ENCODE measurements at places on chromosomes 1 and 21.

- DNase-seq: no peak
Measured at GRCh38 chr1:211415700-211416099, 76.3 kb downstream of the RD3 start.

DNA sequence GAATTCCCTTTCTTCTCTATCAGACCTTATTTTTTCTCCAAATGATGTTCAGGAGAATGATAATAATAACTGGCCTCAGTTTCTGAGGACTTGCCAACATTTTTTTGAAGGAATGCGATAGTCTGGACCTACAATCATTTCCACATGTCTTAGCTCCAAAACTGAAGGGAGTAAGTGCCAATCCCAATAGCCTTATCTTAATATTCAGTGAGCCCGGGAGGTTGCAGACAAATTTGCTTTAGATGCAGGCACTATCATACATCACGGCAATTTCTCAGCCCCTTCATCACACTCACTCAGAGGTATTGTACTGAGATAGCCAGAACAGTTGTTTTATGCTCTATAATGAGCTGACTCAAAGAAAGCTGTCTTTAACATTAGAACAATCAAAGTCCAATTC lies 796.9 kb downstream of the ADGRL2 start:
- DNase-seq: no peak

- no peak for DNase-seq
Measured at GRCh38 chr1:213186168-213186567, 135.1 kb downstream of the RPS6KC1 start.

GRCh38 chr1:231842441-231842840 lies 215.9 kb downstream of the DISC1 start:
- no peak for DNase-seq

DNA sequence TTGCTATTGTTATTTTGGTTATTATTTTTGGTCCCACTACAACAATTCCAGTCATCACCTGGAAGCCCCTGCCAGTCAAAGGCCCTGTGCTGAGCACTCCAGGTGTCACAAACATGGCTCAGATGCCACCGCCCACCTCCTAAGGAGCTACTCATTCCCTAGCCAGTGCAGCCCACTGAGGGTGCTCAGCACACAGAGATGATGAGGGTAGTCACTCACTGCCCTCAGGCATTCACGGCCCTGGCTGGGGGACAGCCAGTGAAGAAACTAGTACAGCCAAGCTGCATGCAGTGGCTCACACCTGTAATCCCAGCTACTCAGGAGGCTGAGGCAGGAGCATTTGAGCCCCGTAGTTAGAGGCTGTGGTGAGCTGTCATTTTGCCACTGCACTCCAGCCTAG lies 42.3 kb downstream of the NIPAL3 start:
- no peak for DNase-seq

DNA sequence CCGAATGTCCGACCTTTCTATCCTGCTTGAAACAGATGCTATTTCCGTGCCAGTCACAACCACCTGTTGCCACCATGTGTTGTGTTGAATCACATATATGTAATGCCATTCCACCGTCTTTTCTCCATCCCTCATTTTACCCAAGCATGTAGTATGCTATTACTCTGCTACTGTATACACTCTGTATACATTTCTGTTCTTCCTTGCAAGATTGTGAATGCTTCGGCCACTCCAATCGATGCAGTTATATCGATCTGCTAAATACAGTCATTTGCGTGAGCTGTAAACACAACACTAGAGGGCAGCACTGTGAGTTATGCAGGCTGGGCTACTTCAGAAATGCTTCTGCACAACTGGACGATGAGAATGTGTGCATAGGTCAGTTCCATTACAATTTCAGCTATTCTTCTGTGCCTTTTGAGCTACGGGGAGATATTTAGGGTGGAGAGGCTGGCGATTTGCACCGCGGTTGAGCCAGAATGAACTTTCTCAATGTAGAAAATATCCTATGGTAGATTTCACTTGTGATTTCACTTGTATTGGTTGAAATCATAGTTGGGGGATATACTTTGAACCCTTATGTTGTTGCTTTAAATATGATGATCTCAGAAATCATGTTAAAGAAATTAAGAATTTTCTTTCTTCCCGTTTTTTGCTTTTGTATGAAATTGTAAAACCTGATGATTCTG lies 289.8 kb downstream of the NTNG1 start:
- peak; percentile 1 for DNase-seq

DNA sequence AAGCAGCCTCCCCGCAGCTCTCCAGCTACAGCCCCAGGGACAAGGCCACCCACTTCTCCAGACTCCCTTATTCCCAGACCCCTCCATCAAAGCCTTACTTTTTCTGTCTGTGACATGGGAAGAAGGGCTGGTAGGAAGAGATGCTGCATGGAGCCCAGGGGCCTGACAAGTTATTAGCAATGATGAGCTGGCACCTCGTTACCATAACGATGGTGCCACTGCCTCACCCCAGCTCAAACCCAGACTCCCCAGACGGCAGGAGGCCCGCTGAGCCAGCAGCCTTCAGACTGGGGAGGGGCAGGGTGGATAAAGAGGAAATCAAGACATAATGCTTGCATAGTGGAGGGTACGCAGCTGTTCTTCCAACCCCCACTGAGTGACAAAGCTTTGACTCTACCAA lies 3.3 kb downstream of the DLGAP3 start:
- no peak for DNase-seq

GRCh38 chr1:33944846-33945245 lies 81.0 kb downstream of the HMGB4 start:
- DNase-seq: no peak
